ENCODE measurements at places on chromosomes 6 and 20.
A peak's percentile ranks its signal among the peaks of the same experiment; 100 is the strongest.

- no peak for DNase-seq
These were observed 436 bp downstream of the CAGE1 start for GRCh38 chr6:7389162-7389450.

DNA sequence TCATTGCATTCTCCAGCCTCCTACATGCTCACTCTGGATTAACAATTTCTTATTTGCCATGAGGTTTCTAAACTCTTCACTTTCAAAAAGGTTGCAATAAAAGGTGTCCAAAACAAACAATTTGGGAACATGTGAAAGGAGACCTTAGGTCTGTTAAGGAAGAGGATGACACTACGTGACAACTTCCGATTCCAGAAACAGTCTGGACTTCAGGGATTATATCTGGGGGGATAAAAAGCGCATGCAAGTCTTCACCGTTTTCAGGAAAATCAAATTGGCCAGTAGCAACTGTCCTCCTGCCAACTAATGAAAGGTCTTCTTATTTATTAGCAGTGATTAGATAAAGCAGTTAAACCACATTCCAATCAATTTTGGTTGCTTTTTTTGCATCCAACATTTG is 1.8 kb downstream of the ZDHHC14 start:
- no peak for DNase-seq

- no peak for DNase-seq
These were observed 594.9 kb downstream of the PHF3 start for GRCh38 chr6:64230530-64230929.

DNA sequence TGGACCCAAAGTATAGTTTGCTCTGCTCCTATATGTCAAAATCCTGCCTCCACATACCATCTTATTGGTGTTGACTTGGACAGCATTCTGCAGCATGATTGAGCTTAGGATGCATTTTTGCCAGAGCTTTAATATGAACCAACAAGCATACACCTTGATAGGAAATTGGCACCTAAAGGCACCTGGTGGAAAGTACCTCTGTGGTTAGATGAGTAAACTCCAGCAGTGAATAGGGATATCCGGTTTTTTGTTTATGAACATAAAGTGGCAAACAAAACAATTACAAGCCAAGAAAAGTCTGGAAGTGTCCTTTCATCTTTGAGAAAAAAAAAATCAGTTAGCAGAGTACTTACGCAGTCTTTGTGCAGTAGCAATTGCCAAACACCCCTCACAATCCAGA is 6.2 kb upstream of the CYP24A1 start:
- DNase-seq, result no peak

DNA sequence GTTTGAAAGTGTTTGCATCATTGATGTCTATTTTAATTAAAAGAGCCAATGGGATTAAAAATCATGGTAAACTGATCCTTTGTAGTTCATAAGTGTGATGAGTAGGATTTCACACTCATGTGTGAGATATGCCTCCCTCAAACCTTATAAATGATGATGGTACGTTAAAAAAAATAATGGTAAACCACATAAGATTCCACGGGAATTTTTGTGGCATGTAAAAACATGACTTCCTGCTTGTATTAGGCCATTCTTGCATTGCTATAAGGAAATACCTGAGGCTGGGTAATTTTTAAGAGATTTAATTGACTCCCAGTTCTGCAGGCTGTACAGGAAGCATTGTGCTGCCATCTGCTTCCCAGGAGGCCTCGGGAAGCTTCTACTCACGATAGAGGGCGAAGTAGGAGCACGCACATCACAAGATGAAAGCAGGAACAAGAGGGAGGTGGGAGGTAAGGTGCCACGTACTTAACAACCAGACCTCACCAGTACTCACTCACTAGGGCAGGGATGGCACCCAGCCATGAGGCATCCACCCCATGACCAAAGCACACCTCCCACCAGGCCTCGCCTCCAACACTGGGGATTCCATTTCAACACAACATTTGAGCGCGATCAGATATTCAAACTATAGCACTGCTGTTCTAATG is 187.6 kb upstream of the QKI start:
- DNase-seq, result no peak

DNA sequence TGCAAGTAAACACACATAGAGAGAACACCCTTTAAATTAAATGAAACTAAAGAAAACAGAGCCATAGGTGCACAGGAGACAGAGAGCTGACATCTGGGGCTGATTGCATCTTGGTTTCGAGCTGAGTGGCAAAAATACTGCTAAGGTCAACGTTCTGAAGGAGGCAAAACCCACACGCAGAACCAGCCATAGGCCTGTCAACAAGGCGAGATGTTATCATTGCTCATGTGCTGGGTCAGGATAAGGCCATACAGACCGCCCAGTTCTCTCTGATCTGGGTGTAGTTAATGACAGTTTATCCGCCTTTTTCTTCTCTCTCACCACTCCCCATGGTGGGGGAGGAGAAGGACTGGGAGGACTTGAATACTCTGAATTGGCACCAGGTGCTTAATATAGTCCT is 4.5 kb upstream of the FAM110A start:
- no peak for DNase-seq

GRCh38 chr6:88584581-88585275 is 378.7 kb downstream of the RNGTT start:
- no peak for DNase-seq

GRCh38 chr20:14758356-14758755 is 420.9 kb upstream of the FLRT3 start:
- DNase-seq, result no peak

- no peak for DNase-seq
These were observed 233.5 kb downstream of the DHX35 start for GRCh38 chr20:39195582-39196021.

- DNase-seq, result no peak
These were observed 7.3 kb upstream of the USP45 start for GRCh38 chr6:99522531-99522930.

- no peak for DNase-seq
These were observed 184.4 kb downstream of the MEI4 start for GRCh38 chr6:77837034-77837784.

DNA sequence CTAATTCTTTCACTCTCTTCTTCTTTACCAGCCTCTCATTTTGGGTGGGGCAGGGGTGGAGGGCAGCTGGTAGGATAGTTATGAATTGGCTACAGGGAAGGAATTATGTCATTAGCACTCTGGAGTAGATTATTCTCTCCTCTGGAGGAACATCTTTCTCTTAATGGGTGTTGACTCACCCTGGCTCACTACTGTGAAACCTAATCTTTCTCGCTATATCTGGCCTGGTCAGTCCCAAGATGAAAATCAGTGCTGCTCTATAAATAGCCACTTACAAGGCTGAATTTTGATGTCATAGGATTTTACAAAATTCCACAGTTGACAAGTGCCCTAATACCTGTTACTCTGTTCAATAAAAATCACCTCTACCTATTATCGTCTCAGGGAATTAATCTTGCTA is 151.3 kb downstream of the COL9A1 start:
- no peak for DNase-seq

DNA sequence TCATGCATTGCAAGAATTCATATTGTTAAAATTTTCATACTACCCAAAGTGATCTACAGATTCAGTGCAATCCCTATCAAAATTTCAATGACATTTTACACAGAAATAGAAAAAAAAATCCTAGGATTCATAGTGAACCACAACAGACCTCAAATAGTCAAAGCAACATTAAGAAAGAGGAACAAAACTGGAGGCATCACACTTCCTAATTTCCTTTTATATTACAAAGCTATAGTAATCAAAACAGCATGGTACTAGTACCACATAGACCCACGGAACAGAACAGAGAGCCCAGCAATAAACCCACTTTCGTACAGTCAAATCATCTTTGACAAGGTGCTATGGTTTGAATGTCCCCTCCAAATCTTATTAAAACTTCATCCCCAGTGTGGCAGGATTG is 39.7 kb downstream of the NTSR1 start:
- no peak for DNase-seq

- no peak for DNase-seq
These were observed 32.5 kb upstream of the PIM1 start for GRCh38 chr6:37137201-37138090.

DNA sequence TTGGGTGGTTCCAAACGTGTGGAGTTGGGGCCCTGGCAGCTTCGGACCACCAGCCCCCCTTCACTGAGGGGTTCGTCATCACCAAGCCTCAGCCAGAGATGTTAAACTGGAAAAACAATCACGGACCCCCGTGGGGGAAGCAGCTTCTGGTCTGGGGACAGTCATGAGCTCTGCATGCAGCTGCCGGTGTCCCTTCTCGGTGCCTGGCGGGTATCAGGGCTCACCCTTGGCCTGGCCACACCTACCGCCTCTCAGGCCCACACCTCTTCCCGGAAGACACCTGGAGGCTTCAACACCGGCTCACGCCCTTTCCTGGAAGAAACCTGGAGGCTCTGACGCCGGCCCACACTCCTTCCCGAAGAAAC is 77.8 kb upstream of the BHLHE23 start:
- peak; percentile 6 for DNase-seq

DNA sequence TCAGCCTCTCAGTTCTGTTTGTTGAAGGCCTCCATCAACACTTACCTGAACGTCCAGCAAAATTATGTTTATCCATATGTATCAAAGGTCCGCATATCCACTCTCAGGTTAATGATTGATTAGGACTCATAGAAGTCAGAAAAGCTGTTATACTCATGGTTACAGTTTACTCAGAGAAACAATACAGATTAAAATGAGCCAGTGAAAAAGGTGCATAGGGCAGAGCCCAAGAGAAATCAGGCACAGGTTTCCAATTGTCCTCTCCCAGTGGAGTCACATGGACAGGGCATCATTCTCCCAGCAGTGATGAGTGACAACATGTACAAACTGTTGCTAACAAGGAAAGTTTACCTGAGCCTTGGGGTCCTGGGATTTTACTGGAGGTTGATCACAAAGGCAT is 36.2 kb downstream of the THEMIS start:
- DNase-seq, result no peak

GRCh38 chr20:20012541-20012940 is 4.6 kb upstream of the NAA20 start:
- DNase-seq, result no peak

DNA sequence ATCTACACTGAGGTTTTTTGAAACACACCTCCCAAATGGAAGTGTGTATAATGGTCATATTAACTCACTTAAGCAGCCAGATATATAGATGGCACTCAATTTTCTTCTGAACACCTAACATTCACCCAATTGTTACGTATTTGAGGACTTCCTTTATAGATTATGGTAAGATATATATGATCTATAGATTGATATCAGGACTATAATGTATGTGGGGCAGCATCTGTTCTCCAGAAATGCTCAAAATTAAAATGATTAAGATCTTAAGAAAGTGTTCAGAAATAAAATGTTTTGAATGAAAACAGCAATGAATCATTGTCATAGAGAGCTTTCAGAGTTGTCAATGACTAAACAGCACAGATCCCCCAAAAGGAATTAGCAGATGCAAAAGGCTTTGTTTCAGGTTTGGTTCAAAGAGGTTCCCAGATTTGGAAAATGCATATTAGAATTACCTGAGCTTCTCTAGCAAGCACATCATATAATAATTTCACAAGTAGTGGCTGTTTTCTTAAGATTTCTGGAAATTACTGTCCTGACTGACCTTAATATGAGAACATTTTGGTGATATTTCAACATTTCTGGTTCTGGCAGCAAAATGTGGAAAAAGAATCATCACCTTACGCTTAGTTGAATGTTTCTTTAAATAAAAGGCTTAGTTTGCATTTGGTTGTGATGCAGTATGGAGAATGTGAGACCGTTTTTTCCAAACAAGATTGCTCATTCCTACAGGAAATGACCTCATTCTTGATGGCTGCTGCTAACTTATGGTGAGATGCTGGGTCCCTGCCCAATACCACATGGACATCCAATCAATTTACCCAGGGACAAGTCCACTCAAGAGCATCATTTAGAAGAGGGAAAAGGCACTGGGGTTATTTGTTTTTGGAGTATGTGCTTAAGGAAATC is 31.5 kb downstream of the TRAF3IP2 start:
- DNase-seq, result no peak

DNA sequence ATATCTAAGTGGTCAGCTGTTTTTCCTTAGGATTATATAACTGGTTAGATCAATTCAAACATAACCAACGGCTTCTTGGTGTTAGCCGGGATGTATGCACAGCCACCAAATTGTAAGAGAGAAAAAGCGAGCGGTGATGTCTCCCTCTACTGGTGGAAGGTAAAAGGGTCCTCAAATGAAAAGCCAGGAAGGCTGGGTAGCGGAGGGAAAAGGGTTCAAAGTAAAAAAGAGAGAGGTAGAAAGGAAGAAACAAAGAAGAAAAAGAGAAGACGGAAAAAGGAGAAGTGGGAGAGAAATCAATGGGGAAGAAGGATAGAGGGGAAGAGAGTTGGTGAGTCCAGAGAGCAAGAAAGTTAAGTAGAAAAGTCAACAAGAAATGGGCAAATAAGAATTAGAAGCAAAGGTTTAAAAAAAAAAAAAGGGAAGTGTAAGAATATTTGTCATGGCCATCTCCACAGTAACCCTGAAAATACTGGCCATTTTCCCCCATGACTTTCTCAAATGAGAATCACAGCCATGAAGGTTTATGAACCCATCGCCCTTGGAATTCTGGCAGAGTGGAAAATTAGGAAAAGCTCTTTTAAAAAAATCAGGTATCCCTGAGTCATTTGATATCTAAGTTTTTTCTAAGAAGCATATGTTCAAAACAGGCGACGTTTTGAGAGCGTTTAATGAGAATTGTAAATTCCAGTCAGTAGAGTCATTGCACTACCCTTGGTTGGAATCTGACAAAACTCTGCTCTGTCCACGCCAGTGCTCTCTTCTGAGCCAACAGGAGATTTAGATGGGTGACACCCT is 155.6 kb upstream of the SNX9 start:
- DNase-seq, result peak; percentile 51

DNA sequence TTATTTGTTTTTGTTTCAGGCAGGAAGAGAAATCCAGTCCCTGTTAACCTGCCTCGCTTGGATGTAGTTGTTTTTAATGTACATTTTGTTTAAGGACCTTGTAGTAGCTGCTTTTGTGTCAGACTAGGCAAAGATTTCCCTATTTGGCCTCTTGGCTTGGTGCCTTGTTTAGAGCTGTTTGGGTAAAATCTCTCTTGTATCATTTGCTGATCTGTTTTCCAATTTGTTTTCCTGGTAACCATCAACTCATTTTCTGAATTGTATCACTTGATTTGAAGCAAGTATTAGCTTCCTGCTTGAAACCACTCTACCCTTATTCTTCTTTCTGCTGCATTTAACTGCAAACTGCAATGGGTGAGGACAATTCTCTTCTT is 160.7 kb downstream of the ZFAND3 start:
- DNase-seq, result no peak

GRCh38 chr6:34680802-34681515 is 15.6 kb downstream of the ILRUN start:
- no peak for DNase-seq
